Prostate gland (tissue), 2 donors: ENCODE measurements at places on chromosomes 5 and 9.

GRCh38 chr9:33731142-33731541 is 64.2 kb upstream of the PRSS3 start:
- no peak for DNase-seq

DNA sequence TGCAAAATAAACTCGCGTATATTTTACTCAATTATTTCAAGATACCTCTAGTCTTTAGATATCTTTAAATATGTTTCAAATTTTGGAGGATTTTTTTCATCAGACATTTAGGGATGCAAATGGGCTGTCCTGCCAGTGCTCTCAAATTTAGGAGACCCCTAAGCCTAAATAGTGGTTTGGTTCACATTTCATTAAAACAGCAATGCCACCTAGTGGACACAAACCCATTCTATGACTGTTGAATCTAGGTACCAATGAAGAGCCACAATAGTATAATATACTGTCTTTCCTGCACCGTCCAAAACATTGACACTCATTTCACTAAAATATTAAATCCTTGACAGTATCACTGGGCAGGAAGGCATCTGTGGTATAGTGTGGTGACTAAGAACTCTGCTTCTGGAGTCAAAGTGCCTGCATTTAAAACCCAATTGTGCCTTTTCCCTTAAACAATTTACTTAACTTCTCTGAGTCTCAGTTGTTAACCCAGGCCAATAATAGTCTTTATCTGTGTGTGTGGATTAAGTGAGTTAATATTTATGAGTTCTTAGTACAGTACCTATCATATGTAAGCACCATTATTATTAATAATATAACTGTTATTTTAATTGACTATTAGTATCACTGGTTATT is 148.0 kb downstream of the RORB start:
- DNase-seq = no peak

DNA sequence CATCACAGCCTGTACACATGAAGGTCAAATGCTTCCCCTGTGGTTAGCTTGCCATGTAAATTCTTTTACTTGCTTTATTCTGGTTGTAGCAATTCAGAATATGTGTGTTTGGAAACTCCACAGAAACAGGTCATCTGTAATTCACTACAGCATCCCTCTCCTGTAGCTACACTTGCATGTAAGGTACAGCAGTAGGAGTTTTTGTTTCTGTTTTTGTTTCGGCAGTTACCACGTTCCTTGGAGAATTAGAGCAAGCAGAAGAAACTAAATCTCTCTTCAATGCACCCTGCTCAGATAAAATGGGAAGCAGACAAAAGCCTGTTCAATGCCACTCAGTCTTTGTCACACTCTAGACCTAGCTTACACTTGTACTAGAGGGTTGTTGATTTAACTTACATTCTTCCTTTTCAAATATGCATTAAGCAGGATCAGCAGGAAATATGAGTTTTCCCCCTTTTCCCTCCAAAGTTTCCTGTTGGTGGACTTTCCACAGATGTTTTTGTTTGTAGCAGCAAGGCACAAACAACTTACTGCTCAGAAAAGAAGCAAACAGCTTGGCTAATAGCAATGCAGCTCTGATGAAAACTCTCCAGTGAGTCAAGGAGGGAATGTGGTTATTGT is 80.9 kb downstream of the YIPF5 start:
- DNase-seq = no peak

GRCh38 chr9:136732444-136733178 is 10.1 kb downstream of the LCN10 start:
- no peak for DNase-seq

DNA sequence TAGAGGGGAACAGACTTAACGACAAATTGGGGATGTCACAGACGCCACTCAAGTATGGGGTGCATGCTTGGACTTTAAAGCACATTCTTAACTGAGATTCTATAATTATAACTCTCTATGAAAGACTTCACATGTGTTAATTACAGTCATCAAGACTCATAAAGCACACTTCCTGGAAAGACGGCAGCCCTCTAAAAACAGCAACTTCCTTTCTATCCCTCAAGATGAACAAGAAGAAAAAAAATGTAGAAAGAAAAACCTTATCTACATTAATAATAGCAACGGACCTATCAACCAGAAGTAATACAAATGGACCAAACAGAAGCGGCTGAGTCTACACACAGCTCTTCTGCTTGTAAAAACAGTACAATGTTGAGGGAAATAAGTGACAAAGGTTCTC is 21.2 kb downstream of the GNAQ start:
- no peak for DNase-seq

- DNase-seq = no peak
Observed at GRCh38 chr9:7273575-7273974, 515.8 kb downstream of the KDM4C start.

DNA sequence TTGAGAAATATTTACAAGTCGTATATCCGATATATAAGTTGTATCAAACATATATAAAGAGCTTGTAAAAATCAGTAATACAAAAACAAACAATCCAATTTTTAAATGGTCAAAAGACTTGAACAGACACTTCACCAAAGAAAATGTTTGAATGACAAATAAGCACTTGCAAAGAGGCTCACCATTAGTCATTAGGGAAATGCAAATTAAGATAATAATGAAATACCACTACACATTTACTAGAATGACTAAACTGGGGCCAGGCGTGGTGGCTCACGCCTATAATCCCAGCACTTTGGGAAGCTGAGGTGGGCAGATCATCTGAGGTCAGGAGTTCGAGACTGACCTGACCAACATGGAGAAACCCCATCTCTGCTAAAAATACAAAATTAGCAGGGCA is 134.6 kb upstream of the HAND1 start:
- no peak for DNase-seq

DNA sequence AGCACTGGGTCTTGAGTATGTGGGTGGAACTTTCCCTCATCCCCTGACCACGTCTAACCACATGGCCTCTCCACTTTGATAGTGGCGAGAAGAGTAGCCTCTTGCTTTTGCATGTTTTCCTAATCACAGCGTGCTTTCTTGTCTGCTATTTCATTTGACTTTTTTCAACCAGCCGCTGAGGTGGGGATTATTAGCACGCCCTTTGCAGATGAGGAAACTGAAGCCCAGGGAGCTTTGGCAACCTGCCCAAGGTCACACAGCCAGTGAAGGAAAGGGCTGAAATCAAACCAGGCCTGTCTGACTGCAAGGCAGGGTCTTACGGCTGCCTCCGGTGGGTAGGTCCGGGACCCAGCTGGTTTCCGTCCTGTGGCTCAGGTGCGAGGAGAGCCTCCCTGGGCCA is 106.5 kb upstream of the MSX2 start:
- DNase-seq = no peak
